ENCODE measurements at places on chromosomes 3 and 15.

DNA sequence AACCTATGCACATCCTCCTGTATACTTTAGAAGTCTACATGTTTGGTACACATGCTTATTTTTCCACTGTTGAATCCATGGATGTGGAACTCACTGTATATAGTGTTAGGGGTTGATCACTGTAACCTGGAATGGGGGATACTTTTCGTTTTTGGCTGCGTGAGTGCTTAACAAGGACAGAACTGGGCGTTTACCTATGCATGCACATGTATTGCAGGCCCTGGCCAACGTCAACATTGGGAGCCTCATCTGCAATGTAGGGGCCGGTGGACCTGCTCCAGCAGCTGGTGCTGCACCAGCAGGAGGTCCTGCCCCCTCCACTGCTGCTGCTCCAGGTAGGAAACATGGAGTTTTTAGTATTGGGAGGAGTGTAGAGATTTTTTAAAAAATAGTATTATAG lies 2.3 kb downstream of the RPLP1 start:
- no peak for DNase-seq

GRCh38 chr15:99909592-99910295 lies 176.5 kb upstream of the LYSMD4 start:
- DNase-seq: no peak

GRCh38 chr3:160779040-160779439 lies 23.0 kb downstream of the PPM1L start:
- DNase-seq: no peak

DNA sequence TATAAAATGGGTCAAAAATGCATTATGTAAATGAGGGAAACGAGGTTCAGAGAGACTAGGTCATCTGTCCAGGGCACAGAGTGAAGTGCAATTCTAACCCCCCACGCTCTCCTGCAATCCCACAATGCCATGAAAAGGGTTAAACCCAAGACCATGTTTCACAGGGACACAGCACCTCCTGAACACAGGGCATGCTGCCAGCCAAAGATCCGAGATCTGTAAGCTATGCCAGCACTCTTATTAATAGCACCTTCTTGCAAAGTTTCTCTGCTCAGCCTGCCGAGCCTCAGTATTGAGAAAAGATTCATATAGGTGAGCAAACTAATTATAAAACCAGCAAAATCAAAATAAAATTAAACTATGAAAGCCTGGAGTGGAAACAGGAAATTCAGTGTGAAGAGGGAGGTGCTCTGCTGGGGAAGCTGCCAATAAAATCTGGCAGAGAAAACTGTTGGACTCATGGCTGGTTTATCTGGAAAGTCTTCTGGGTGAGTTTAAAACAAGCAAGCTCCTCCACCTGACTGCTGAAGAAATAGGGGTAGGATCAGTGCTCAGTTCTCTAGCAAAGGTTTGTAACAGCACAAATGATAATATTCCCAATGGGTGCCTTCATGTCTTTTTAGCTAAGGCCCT lies 50.3 kb downstream of the LRIG1 start:
- DNase-seq: no peak

GRCh38 chr3:105402287-105402801 lies 35.6 kb downstream of the ALCAM start:
- no peak for DNase-seq

DNA sequence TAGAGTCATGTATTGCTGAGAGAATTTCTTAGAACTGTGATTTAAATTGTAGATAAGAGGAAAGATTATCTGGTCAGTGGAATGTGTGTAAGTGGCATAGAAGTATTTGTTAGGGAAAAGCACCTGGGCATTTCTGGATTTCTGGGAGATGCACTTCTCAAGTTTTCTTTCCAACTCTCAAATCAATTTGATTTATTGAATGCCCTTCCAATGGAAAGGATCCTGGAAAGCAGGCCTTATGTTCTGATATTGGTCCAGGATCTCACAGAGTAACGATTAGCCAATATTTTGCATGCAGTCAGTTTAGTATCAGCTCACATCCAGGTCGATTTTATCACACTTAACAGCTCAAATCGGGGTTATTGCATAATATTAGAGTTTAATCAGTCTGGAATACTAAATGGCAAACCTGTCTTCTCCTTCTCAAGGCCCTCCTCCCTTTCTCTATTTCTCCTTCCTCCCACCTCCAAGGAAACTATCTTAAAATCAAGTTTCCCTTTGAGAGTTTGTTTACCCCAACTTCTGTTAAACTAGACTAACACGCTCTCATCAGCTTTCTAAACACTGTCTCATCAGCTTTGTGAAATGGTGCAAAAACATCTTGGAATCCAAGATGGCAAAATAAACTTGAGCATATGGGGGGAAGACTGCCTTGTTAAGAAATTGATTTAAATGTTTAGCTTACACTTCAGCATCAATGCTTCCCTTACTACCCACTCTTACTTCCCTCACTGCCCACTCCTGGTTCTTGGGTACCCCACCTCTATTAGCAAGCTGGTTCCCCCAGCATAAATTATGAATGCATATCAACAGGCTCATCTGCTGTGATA lies 9.5 kb downstream of the SOX2 start:
- no peak for DNase-seq

- no peak for DNase-seq
These were observed 42.3 kb upstream of the CORO2B start for GRCh38 chr15:68536331-68537095.

DNA sequence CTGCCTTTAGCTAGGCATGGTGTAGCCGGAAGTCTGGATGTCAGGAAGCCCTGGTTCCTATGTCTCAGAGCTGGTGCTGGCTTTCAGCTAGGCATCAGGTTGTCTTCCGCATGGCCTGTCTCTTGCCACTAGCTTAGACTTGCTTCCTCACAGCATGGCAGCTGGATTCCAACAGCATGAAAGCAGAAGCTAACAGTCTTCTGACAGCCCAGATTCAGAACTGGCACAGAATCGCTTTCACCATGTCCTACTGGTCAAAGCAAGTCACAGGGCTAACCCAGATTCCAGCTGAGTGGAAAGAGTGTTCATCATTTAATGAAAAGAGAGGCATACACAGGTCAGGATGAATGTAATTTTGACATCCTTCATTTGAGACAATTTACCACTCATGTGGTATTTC lies 1050.5 kb downstream of the ROBO2 start:
- no peak for DNase-seq

- DNase-seq: no peak
These were observed 43.4 kb downstream of the HLTF start for GRCh38 chr3:149042789-149043386.

DNA sequence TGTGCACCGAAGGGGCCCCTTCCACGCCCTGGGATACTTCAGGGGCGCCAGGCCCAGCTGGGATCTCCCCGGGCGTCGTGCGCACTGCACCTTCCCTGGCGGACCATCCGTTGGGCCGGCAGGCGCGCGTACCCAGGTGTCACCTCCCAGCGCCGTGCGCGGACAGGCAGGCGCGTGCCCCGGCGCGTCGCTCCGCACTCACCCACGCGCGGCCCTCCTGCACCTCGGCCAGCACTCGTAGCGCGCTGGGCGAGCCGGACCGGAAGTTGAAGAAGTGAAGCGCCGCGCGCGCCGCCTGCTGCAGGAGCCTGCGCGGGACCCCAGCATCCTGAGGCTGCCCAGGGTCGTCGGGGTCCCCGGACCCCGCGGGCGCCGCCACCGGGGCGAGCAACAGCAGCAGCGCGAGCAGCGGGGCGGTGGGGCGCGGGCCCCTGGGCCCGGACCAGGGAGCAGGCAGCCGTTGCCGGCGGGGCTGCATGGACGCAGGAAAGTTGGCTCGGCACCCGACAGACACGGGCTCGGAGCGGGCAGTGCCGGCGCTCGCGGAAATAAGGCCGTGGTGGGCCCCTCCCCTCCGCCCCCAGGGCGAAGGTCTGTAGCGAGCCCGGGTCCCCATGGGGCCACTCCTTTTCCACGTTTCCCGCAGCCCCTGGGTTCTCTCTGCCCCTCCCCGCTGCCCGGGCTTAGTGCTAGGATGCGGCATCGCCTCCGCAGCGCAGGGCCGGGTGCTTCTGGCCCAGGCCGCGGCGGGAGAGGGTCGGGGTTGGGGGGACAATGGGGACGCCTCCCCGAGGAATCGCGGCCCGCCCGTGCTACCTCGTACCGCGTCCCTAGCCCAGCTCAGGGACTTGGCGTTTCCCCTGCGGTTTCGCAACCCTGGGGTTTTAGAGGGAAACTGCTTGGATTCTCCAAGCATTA lies at the start of gene RARRES1:
Gene RARRES1, minus strand, starts transcription at position 520 of the 918 bp plus-strand sequence. Its CDS starts 42 bp downstream, at position 478.
- DNase-seq: no peak

GRCh38 chr3:53680028-53680427 lies 166.2 kb downstream of the CHDH start:
- no peak for DNase-seq

All from stimulated activated CD4-positive, alpha-beta T cell treated with anti-CD3 and anti-CD28 coated beads, Interleukin-15, amount 100 ng/mL, for 1 hour (primary cell).